Jurkat, Clone E6-1 (cell line): ENCODE measurements at places on chromosomes 13 and 19.

DNA sequence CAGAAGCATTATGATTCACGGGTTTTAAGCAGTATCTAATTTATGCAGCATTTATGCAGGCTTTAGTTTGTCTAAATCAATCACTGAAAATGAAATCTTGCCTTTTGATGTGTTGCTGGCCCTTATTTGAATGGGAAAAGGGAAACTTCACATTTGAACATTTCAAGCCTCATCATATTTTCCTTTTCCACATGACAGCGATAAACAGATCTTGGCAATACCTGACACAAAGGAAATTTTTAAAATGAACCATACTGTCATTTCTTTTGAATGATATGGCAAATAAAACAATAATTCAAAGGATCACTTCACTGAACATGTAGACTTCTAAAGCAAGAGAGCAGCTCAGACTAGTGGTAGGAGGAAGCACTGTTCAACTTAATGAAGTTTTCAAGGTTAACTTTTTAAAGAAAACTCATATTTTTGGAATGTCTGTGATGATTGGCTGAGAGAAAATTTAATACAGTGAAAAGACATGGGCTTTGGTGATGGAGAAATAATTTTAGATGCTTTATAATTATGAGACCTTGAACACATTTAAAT lies 198.1 kb downstream of the OXGR1 start:
- DNase-seq: no peak

DNA sequence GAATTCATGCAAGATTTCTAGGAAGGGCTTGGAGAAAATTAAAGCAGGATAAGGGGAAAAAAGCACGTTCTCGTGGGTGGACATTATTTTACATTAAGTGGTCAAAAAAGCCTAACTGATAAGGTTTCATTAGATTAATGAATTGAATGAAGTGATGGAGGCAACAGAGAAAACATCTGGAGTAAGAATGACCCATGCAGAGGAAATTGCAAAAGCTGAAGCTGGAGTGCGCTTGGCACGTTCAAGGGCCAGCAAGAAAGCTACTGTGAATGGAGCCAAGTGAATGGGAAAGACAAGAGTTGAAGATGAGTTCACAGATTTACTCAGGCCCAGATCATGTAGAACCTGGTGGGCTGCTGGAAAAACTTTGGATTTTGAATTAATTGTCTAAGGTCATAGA lies 777.9 kb downstream of the DACH1 start:
- DNase-seq: no peak

DNA sequence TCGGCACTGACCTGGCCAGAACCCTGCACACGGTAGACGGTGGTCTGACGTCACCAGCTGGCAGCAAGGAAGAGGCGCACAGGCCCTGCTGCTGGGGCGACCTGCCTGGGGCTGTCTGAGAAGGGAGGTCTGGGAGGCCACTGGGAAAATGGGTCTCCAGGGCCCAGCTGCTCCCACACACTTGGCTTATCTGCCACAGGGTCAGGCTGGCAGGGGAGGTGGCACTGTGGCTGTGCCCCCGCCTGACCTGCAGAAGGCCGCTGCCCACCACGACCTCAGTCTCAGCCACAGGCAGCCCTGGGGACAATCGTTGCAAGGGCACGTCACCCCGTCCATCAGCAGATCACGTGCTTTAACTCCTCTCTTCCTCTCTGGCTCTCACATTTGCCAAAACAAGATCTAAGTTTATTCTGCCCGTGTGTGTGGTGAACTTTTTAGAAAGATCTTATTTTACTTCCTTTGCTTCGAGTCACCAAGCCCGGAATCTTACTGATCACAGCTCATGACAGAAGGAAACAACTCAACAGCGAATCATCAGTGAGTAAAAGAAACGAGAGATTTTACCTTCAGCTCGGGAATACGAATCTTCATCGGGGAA lies 45.2 kb upstream of the RANBP3 start:
- no peak for DNase-seq

GRCh38 chr13:98175823-98176222 lies 1.2 kb downstream of the RNF113B start:
- DNase-seq: no peak

GRCh38 chr13:77345150-77345780 lies 18.4 kb upstream of the MYCBP2 start:
- DNase-seq: no peak

GRCh38 chr19:31214997-31215396 lies 134.2 kb downstream of the TSHZ3 start:
- no peak for DNase-seq

DNA sequence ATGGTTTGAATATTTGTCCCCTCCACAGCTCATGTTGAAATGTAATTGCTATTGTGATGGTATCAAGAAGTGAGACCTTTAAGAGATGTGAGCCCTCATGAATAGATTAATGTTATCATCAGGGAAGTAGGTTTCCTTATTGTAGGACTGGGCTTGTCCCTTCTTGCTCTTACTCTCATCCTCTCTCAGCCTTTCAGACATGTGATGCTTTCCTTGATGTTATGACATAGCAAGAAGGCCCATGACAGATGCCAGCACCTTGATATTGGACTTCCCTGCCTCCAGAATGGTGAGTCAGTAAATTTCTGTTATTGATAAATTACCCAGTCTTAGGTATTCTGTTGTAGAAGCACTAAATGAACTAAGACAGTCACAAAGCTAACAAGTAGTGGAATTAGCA lies 5.7 kb upstream of the ZMYM2 start:
- DNase-seq: no peak

- peak; percentile 8 for DNase-seq
Observed at GRCh38 chr13:78241278-78241919, 322.8 kb upstream of the EDNRB start.

- DNase-seq: no peak
Observed at GRCh38 chr13:70938462-70938861, 830.2 kb upstream of the KLHL1 start.

DNA sequence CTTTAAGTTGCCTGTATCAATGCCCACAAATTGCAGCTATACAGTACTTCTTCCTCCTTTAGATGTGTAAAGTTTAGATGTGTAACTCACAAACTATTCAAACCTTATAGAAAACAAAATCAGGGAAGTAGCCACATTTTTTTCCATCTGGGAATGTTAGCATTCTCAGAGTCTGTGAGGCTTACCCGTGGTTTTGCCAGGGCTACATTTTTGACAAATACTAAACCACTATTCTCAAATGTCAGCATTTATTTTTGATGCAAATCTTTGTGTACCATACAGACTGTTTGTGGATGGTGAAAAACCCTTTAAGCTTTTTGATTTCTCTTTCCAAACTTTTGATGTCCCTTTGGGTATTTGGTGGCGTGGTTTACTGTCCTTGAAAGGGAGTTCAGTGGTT lies 216.4 kb downstream of the POSTN start:
- DNase-seq: no peak

DNA sequence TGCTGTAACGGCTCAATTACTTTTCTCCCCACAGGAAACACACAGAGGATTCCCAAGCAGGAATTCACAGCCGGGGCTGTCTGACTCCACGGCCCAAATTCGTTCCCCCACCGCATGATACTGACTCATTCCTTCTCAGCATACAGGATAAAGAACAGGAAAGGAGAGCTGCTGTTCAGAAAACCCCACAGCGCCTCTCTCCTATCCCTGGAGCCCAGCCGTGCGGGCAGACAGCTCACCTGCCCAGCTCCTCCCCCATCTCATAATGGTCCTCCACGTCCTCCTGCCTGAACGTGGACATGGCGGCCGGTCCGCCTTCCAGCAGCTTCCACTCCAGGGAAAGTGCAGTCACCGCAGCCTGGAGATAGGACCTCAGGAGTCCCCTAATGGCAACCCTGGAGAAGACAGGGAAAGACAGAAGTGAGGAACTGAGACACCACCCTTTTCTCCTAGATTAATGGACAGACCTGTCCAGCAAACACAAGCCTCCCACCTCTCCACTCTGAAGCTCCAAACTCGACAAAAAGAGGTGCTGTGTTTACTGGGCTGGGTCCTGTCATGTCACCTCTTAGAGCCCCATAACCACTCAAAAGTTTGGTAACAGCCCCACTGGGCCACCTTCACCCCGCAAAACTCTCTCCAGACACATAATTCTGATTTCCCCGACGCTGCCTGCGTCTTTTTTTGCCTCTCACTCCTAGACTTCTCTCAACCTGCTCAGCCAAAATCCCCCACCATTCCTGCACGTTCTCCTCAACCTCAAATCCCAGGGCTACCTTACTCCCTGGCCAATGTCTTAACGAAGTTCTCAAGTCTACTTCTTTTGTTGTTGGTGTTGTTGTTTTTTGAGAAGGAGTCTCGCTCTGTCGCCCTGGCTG lies 1.2 kb downstream of the DAPK3 start:
- no peak for DNase-seq

GRCh38 chr13:99958406-99959126 lies 13.0 kb downstream of the ZIC5 start:
- DNase-seq: no peak

GRCh38 chr13:43081866-43082265 lies 58.5 kb downstream of the DNAJC15 start:
- no peak for DNase-seq

- DNase-seq: no peak
Observed at GRCh38 chr19:29521291-29522075, 4.3 kb upstream of the VSTM2B start.

- DNase-seq: peak; percentile 50
Observed at GRCh38 chr19:2636897-2637683, 65.4 kb downstream of the GNG7 start.

- DNase-seq: no peak
Observed at GRCh38 chr13:31798189-31798588, 58.9 kb downstream of the RXFP2 start.

GRCh38 chr19:17125062-17125727 lies 49.6 kb downstream of the MYO9B start:
- peak; percentile 71 for DNase-seq

GRCh38 chr19:48061401-48062344 lies 17.8 kb upstream of the CABP5 start:
- no peak for DNase-seq

DNA sequence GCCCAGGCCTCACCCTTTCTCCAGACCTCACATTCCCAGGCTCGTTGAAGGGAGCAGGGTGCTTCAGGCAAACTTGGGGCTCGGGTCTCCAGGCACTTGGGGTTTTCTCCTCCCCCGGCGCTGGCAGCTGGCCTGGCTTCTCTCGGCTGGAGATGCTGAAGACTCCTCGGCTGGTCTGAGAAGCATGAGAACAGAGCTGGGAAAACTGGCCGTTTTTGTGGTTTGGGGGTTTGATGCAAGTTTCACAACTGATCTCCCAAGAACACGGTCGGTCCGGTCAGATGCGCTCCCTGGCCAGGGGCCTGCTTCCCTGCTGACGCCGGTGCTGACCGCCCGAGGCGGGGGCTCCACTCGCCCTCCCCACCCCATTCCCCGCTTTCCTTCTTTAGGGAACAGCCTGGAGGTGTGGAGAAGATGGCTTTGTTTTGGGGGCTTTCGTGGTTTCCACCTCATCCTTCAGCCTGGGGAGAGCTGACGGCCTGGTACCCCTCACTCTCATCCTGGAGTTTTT lies 35.3 kb downstream of the CEBPA start:
- no peak for DNase-seq

DNA sequence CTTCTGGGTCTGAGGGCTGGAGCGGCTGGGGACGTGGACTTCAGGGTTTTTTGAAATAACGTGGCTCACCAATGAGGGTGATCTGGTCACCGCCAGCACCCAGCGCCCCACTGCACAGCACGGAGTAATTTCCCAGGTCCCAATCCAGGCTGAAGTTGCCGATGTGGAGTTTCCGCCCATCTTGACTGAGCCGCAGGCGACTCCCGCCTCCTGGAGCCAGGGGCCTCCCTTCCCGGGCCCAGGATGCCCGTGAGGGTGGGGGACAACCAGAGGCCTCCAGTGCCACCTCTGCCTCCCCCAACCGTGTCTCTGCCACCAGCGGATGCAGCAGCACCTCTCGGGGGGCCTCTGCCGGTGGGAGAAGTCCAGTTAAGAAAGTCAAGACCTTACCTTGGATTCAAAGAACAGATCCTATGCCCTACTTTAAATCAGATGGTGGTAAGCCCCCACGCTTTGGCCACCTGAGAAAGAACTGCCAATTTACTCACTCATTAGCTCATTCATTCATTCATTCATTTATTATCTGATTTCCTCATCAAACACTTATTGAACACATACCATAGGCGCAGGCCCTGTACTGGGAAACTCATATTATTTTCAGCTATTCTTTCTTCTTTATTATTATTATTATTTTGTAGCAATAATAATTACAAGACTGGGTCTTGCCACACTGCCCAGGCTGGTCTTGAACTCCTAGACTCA lies 3.9 kb downstream of the VSIG10L start:
- DNase-seq: no peak

GRCh38 chr13:89953581-89953980 lies 1393.9 kb upstream of the MIR17HG start:
- DNase-seq: no peak

DNA sequence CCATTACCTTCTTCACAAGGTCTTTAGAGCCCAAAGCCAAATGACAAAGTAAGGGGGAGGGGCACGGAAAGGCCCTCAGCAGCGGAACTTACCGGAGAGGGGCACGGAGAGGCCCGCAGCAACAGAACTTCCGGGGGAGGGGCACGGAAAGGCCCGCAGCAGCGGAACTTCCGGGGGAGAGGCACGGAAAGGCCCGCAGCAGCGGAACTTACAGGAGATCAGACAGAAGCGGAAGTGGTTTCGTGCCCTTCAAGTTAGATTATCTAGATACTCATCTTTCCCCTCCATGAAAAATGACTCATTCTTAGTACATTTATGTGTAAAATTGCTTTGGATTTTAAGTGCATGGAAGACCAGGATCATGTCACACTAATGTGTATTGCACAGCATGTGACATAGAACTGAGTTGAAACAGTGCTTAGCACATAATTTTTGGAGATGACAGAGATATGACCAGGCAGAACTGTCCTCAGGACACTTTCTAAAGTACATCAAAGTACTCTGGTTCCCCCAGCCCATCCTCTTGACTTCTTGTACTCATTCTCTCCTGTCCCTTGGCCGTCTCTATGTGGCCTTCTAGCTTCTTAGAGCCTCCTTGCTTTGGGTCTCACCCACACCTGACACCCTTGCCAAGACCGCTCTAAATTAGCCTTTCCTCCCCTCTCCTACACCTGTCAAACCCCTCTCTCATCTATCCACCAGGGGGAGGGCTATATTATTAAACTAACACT lies 25.7 kb upstream of the TPTE2 start:
- DNase-seq: peak; percentile 81

GRCh38 chr19:10831987-10832938 lies 3.7 kb downstream of the TMED1 start:
- DNase-seq: no peak

DNA sequence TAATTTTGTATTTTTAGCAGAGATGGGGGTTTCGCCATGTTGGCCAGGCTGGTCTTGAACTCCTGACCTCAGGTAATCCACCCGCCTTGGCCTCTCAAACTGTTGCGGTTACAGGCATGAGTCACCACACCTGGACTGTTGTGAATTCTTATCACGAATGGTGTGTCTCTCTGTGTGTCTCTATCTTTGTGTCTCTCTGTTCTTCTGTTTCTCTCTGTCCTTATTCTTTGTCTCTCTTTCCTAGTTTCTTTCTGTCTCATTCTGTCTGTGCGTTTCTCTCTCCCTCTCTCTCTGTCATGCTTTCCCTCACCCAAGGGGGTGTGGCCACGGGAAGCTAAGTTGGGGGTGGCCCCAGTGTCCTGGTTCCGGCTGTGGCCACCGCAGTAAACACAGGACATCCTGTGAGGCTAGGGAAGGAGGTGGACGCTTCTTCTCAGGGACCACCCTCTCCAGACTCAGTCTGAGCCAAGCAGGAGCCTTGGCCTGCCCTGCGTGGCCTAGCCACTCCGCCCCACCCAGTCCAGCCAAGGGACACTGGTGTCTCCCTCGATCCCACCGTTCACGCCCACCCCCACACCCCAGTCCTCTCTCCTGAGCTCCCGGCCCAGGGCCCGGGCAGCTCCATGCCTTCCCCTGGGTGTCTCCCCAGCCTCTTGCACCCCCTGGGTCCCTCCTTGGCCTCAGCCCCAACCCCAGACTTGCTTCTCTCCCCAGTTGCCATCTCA lies 3.9 kb upstream of the PRX start:
- no peak for DNase-seq
